NCI-H69 (cell line): ENCODE measurements at places on chromosomes 5 and 9.

- peak; percentile 41 for DNase-seq
These were observed 151.7 kb upstream of the ELL2 start for GRCh38 chr5:96113170-96113939.

DNA sequence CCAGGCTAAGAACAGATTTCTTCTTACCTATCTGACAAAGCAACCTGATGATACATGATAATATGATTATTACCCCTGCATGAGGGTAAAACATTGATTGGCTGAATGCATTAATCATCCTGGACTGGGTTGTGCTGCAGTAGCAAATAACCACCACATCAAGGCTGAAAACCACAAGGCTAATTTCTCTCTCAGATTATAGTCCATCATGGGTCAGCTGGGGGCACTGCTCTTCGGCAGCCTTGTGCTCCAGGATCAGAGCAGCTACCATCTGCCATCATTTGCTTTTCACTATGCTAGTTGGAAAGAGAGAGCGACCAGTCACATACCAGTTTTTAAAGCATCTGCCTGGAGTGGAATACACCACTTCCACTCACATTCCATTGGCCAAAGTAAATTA, 383.5 kb downstream of the RASEF start:
- peak; percentile 21 for DNase-seq

- no peak for DNase-seq
These were observed 148.4 kb downstream of the TTLL11 start for GRCh38 chr9:121944711-121945191.

DNA sequence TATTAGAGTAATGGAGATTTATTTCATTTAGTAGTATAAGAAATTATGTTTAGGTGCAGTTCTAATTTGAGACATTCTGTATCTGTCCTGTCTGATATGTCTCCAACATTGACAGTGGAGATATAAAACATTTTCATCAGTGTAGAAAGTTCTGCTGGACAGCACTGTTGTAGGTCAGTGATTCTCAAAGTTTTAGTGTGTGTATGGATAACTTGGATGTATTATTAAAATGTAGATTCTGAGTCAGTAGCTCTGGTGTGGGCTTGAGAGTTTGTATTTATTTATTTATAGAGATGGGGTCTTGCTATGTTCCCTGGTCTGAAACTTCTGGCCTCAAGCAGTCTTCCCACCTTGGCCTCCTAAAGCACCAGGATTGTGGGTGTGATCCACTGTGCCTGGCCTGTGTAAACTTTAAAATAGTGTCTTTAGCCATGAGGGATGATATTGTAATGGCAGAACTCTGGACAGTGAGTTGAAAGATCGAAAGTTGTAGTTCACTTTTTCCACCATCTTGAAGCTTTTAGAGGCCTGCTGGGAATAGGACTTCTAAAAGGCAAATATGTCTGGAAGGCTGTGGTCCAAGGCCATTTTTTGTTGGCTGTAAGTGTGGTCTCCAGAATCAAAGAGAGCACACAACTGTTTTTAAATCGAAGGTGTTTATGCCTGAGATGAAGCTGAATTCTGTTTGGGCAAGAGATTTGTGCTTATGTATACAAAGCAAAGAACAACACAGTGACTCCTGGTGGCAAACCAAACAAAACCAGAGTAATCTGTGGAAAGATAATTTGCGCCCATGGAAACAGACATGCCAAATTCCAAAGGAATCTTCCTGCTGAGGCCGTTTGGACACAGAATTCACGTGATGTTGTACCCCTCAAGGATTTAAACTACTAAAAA, 12.4 kb downstream of the UBAP1 start:
- DNase-seq, result peak; percentile 78

DNA sequence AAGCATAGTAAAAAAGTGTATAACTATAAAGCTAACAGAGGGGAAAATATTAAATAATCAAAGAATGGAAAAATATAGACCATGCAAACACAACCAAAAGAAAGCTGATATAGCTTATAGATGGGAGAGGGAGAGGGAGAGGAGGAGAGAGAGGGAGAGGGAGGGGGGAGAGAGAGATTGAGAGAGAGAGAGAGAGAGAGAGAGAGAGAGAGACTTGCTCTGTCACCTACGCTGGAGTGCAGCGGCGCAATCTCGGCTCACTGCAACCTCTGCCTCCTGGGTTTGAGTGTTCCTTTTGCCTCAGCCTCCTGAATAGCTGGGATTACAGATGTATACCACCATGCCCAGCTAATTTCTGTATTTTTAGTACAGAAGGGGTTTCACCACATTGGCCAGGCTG, 110.6 kb downstream of the RAPGEF6 start:
- DNase-seq, result no peak

- DNase-seq, result no peak
These were observed 4.8 kb downstream of the OTP start for GRCh38 chr5:77633709-77634108.

DNA sequence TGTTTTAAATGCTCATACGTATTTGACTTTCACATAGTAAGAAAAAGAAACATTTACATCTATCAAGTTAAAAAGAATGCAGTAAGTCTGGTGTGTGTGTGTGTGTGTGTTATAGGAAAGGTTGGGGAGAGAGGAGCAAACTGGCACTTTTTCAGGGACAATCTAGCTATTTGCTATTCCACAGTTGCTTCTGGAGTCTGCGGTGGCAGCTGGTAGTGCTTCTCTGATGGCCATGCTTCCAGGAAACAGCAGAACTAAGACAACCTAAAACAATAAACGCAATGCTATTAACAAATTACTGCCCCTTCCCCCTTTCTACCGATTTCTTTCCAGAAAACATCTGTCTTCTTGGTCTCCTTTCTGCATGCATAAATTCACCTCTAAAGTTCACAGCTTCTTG, 70.0 kb upstream of the CDH10 start:
- DNase-seq, result peak; percentile 14

- no peak for DNase-seq
These were observed 198.6 kb downstream of the DMRT2 start for GRCh38 chr9:1248743-1249142.

- no peak for DNase-seq
These were observed 60.3 kb upstream of the PARP8 start for GRCh38 chr5:50606179-50606578.

GRCh38 chr5:171669571-171669970, 116.0 kb upstream of the SMIM23 start:
- no peak for DNase-seq

DNA sequence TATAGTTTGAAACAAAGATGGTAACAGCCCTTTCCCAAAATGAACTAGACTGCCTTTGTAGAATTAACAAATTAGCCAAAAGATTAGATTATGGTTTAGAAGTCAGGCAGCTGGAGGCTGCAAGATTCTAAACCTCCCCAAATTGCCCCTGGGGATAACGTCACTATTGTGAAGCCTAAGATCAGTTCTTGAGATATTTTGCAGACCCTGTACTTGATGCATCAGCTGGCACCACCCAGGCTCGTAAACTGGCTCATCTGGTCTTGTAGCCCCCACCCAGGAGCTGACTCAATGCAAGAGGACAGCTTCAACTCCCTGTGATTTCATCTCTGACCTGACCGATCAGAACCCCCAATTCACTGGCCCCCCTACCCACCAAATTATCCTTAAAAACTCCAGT, 4.2 kb upstream of the SOWAHA start:
- peak; percentile 36 for DNase-seq

DNA sequence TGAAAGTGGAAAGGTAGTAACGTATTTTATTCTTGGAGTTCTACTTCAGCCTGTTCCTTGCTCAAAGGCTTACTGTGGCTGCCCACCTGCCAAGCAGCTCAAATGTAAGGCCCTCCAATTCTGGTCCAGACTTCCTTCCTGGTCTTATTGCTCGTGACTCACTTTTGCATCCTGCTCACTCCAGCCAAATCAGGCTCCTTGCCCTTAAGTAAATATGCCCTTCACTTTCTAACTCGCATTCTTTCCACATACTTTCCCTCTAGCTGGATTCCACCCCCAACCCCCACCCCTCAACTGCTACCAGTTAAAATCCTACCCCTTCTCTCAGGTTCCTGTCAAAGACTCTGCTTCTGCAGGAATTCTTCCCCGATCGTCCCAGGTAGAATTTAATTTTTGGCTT, 96.6 kb downstream of the GALNT10 start:
- DNase-seq, result no peak
